ENCODE measurements at places on chromosomes 3 and 15. TPM values are rescaled to one million over a fixed set of nuclear protein-coding genes. Genes with fewer than 3 reads are reported as not detected.

- H3K4me3 ChIP-seq = no peak overlapping the region
- H3K4me1 ChIP-seq = no peaks in the 10 kb centered on the region
- peaks cover under 1% of the 10 kb centered on the region for H3K36me3 ChIP-seq
- no peak for DNase-seq
- no peak overlapping the region for H3K27ac ChIP-seq
These were observed 44.8 kb downstream of the PDIA5 start for GRCh38 chr3:123111640-123112039.

The CDCP1 gene
- 20.7 TPM for total RNA-seq

GRCh38 chr3:57838627-57839026 is 82.5 kb downstream of the SLMAP start:
- H3K4me1 ChIP-seq = no peaks in the 10 kb centered on the region
- H3K36me3 ChIP-seq = no peaks in the 10 kb centered on the region
- no peak overlapping the region for H3K27ac ChIP-seq
- no peaks in the 10 kb centered on the region for H3K27me3 ChIP-seq

- H3K27ac ChIP-seq = peak within 1 kb of the TSS; percentile 99
- DNase-seq = peak; percentile 96
- no peaks in the 10 kb centered on the region for H3K36me3 ChIP-seq
- H3K4me3 ChIP-seq = peak within 1 kb of the TSS; percentile 59
These were observed at the start of gene TTC23 for GRCh38 chr15:99249270-99249841. Gene TTC23 (minus strand): TSS chr15:99249581. CDS start chr15:99228712, 20,869 bp downstream.

DNA sequence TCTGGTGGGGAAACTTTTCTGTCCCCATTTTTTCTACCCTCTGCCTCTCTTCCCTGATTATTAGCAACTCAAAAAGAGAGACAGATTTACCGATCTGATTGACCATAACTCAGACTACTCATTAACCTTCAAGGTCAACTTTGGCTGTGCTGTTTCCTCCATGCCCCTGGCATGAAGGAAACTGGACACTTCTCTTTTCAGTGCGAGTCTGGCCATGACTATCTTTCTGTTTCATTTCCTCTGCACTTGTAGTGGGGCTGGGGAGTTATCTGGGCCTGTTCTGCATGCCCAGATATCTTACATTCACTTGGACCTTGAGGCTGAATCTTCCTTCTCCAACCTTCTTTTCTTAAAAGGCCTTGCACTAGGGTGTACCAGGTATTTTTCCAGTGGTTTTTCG is 76.9 kb upstream of the SLCO2A1 start:
- no peaks in the 10 kb centered on the region for H3K4me1 ChIP-seq
- H3K27ac ChIP-seq = no peak overlapping the region
- H3K4me3 ChIP-seq = no peak overlapping the region
- H3K36me3 ChIP-seq = no peaks in the 10 kb centered on the region
- no peak for DNase-seq

GRCh38 chr3:56055546-56055945 is 412.7 kb downstream of the ERC2 start:
- no peak for DNase-seq
- H3K36me3 ChIP-seq = no peaks in the 10 kb centered on the region
- no peaks in the 10 kb centered on the region for H3K27me3 ChIP-seq
- H3K4me1 ChIP-seq = no peaks in the 10 kb centered on the region

DNA sequence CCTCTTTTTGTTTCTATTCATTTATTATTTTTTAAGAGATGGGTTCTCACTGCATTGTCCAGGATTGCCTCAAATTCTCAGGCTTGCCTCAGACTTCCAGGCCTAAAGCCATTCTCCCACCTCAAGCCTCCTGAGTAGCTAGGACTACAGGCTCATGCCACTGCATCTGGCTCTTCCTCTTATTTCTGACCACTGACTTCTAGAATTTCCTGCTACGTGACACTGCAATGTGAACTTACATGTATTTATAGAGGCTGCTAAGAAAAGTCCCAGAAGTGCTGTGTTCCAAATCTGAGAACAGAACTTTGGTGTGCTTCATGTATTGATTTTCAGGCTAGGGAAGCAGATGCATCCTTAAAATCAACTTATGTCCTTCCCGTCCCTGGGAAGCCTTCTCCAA is 407.4 kb downstream of the RSL24D1 start:
- no peaks in the 10 kb centered on the region for H3K4me1 ChIP-seq
- no peaks in the 10 kb centered on the region for H3K27me3 ChIP-seq

GRCh38 chr15:40958146-40958545 is 4.9 kb downstream of the CHAC1 start:
- H3K4me1 ChIP-seq = no peaks in the 10 kb centered on the region
- H3K4me3 ChIP-seq = no peak overlapping the region
- no peaks in the 10 kb centered on the region for H3K27me3 ChIP-seq
- no peak for DNase-seq
- H3K27ac ChIP-seq = no peak overlapping the region

- H3K36me3 ChIP-seq = no peaks in the 10 kb centered on the region
- H3K4me3 ChIP-seq = no peak overlapping the region
- H3K27ac ChIP-seq = no peak overlapping the region
- peaks cover 21% of the 10 kb centered on the region for H3K4me1 ChIP-seq
- no peak for DNase-seq
These were observed 130.9 kb downstream of the CMSS1 start for GRCh38 chr3:99948467-99949089.

The NGLY1 gene
- total RNA-seq = 28.9 TPM

- H3K4me3 ChIP-seq = no peak overlapping the region
- no peak for DNase-seq
- H3K36me3 ChIP-seq = no peaks in the 10 kb centered on the region
These were observed 673.7 kb upstream of the CCDC54 start for GRCh38 chr3:106703524-106703923.

GRCh38 chr15:66096688-66097058 is 156.9 kb downstream of the MEGF11 start:
- H3K27me3 ChIP-seq = peaks cover 4% of the 10 kb centered on the region
- DNase-seq = no peak
- no peaks in the 10 kb centered on the region for H3K36me3 ChIP-seq
- no peak overlapping the region for H3K27ac ChIP-seq
- H3K4me3 ChIP-seq = no peak overlapping the region

- DNase-seq = peak; percentile 26
- peaks cover 2% of the 10 kb centered on the region for H3K36me3 ChIP-seq
- H3K27me3 ChIP-seq = no peaks in the 10 kb centered on the region
- H3K27ac ChIP-seq = no peak overlapping the region
These were observed 44.3 kb upstream of the ZNF385D start for GRCh38 chr3:21795152-21795837.

The GP5 gene
- 0.49 TPM for total RNA-seq

- H3K27me3 ChIP-seq = peaks cover 2% of the 10 kb centered on the region
- no peaks in the 10 kb centered on the region for H3K36me3 ChIP-seq
- DNase-seq = no peak
- H3K27ac ChIP-seq = no peak overlapping the region
- no peak overlapping the region for H3K4me3 ChIP-seq
These were observed 15.2 kb downstream of the ARPP21 start for GRCh38 chr3:35654476-35654875.

DNA sequence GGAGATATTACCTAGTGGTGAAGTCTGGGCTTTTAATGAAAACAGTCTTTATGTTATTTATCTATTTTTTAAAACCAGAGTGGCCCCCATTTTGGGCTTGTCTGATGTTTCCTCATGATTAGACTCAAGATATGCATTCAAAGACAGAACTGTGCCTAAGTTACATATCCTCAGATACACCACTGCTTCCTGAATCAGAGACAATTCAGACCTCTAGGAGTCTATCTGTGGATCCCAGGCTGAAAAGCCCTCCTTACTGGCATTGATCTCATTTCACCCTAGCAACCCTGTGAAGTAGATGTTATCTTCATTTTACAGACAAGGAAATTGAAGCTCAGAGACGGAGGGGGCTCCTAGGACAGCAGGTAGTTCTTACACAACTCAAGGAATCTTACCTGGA is 16.8 kb upstream of the TGM5 start:
- no peak overlapping the region for H3K4me3 ChIP-seq
- no peaks in the 10 kb centered on the region for H3K27me3 ChIP-seq
- H3K27ac ChIP-seq = no peak overlapping the region
- no peaks in the 10 kb centered on the region for H3K36me3 ChIP-seq

The SENP8 gene
- total RNA-seq = 3.5 TPM

GRCh38 chr3:115974940-115975339 is 351.6 kb downstream of the GAP43 start:
- no peak for DNase-seq
- no peaks in the 10 kb centered on the region for H3K36me3 ChIP-seq
- H3K4me1 ChIP-seq = no peaks in the 10 kb centered on the region
- H3K4me3 ChIP-seq = no peak overlapping the region

The TRANK1 gene
- 34.3 TPM for total RNA-seq

The SLC24A5 gene
- not detected for total RNA-seq

DNA sequence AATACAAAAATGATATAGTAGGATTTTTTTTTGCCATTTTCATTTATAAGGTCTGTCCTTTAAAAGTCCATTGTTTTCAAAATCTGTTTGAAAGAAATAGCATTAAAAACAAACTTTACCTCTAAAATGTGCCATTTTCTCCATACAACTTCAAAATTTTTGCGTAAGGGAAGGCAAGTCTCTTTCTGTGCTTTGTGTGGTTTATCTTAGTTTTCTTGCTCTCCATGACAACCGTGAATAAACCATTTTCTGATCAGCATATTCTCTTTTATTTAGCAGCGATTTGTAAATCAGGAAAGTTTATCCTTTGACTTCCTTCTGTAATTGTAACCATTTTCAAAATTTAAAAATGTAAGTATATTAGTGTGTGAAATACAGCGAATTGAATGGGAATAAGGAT is 147.9 kb upstream of the CGNL1 start:
- no peaks in the 10 kb centered on the region for H3K36me3 ChIP-seq
- H3K4me3 ChIP-seq = no peak overlapping the region
- no peaks in the 10 kb centered on the region for H3K4me1 ChIP-seq
- H3K27ac ChIP-seq = no peak overlapping the region

DNA sequence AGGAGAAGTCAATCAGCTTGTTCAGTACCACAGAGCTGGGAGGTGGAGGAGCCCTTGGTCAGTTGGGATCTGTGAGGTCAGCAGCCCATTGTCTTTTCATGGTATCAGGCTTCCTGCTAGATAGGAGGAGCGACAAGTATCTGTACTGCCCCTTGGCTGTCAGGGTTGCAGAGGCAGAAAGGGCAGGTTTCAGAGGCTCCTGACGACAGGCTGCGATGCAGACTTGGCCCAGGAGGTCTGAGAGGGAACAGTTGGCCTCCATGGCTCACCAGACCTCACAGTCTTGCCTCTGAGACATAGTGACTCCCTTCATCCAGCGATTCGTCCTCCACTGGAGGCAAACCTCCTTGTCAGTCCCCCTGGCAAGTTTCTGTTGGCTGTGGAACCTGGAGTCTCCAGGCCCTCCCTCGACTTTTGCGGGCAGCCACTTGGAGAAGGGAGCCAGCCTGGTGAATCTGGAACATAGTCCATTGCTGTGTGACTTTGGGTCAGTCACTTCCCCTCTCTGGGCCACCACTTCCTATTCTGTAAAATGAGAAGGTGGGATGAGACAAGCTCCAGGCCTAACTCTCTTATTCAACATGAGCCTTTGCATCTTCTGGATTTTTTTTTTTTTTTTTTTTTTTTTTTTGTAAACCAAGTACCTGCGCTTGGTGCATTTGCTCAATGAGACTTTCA is 177.9 kb upstream of the TLE3 start:
- no peaks in the 10 kb centered on the region for H3K27me3 ChIP-seq
- no peaks in the 10 kb centered on the region for H3K36me3 ChIP-seq
- H3K27ac ChIP-seq = no peak overlapping the region
- no peaks in the 10 kb centered on the region for H3K4me1 ChIP-seq
- no peak overlapping the region for H3K4me3 ChIP-seq

The MKRN3 gene
- total RNA-seq = not detected

The ADAMTS9 gene
- total RNA-seq = 46.2 TPM

GRCh38 chr3:146529021-146529420 is 15.4 kb downstream of the PLSCR1 start:
- no peak for DNase-seq
- H3K36me3 ChIP-seq = peaks cover 12% of the 10 kb centered on the region
- H3K4me1 ChIP-seq = no peaks in the 10 kb centered on the region
- no peaks in the 10 kb centered on the region for H3K27me3 ChIP-seq
- no peak overlapping the region for H3K4me3 ChIP-seq
- no peak overlapping the region for H3K27ac ChIP-seq

DNA sequence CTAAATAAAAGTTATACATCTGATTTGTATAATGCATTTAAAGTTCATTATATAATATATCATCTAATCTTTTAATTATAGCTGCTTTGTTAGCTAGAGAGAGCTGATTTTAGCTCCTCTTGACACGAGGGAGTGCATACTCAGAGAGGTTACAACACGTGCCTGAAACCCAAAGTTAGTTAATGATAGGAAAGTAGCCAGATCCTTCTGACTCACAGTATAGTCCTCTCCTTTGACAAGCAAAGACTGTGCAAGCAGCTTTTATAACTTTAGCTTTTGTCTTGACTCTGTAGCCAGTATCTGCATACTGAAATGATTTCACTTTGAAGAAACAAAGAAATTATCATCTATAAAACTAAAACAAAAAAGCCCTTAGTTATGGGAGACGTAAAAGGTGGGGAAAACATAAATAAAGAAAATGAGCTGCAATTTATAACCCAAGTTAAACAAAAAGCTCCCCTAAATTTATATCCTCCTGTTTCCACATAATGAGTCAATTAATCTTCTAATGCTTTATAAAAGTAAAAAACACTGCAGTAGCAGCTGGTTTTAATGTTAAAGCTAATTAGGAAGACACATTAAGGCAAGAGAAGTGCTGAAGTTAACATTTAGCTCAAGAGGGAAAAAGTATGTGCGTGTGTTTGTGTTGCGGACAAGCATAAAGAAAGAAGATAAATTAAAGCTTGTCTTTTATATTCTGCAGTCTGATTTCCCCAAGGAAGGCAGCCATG is 13.1 kb downstream of the GABRR3 start:
- DNase-seq = no peak
- H3K36me3 ChIP-seq = no peaks in the 10 kb centered on the region
- no peak overlapping the region for H3K27ac ChIP-seq
- H3K27me3 ChIP-seq = no peaks in the 10 kb centered on the region
- no peaks in the 10 kb centered on the region for H3K4me1 ChIP-seq

- H3K4me1 ChIP-seq = no peaks in the 10 kb centered on the region
- H3K4me3 ChIP-seq = no peak overlapping the region
- no peak for DNase-seq
These were observed 115.8 kb downstream of the RPLP1 start for GRCh38 chr15:69568173-69569009.

GRCh38 chr15:38085114-38085513 is 150.7 kb downstream of the TMCO5A start:
- H3K4me1 ChIP-seq = peaks cover 1% of the 10 kb centered on the region
- H3K36me3 ChIP-seq = no peaks in the 10 kb centered on the region
- H3K4me3 ChIP-seq = no peak overlapping the region
- no peaks in the 10 kb centered on the region for H3K27me3 ChIP-seq
- no peak for DNase-seq

GRCh38 chr15:56984681-56985481 is 66.4 kb downstream of the TCF12 start:
- no peaks in the 10 kb centered on the region for H3K36me3 ChIP-seq
- no peak overlapping the region for H3K4me3 ChIP-seq
- DNase-seq = no peak
- H3K4me1 ChIP-seq = peaks cover 14% of the 10 kb centered on the region
- H3K27me3 ChIP-seq = no peaks in the 10 kb centered on the region

GRCh38 chr3:180855364-180855763 is 57.1 kb upstream of the FXR1 start:
- no peaks in the 10 kb centered on the region for H3K27me3 ChIP-seq
- no peaks in the 10 kb centered on the region for H3K36me3 ChIP-seq
- no peak overlapping the region for H3K4me3 ChIP-seq
- H3K4me1 ChIP-seq = no peaks in the 10 kb centered on the region
